NCI-H1048 (cell line): ENCODE measurements at places on chromosomes 7 and 10.

DNA sequence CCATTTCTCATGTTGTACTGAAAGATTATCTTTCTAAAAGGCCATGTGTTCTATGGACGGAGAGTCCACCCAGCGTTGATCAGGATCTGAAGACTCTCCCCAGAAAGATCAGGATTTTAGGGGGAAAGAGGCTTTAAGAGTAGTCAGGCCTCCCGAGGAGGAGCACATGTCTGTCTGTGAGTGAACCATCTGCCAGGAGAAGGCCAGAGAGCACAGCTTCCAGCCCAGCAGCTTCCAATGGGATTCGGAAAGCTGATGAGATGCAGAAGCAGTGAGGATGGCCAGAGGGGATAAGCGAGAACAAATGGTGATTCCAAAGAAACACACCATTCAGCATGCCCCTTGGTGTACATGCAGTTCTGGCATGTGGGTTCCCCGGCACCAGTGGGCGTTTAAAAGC lies 88.5 kb upstream of the TCERG1L start:
- DNase-seq, result no peak

GRCh38 chr10:63265222-63265617 lies 132.1 kb downstream of the NRBF2 start:
- DNase-seq, result no peak

DNA sequence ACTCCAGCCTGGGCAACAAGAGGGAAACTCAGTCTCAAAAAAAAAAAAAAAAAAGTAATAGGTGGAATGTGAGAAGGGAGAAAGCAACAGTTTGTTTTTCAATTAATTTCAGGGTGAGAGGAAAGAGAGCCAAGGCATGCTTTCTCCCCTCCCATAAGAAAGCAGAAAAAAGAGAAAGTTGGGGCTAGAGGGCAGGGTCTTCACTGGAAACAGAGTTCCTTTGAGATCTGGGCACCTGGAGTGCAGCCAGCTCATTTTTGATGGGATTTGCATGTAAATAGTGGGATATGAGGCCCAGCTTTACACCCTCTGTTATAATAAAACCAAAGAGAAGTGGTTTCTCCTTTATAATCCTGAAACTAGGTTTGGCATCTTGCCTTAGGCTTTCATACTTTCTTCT lies 13.8 kb upstream of the STOX1 start:
- DNase-seq, result peak; percentile 25

DNA sequence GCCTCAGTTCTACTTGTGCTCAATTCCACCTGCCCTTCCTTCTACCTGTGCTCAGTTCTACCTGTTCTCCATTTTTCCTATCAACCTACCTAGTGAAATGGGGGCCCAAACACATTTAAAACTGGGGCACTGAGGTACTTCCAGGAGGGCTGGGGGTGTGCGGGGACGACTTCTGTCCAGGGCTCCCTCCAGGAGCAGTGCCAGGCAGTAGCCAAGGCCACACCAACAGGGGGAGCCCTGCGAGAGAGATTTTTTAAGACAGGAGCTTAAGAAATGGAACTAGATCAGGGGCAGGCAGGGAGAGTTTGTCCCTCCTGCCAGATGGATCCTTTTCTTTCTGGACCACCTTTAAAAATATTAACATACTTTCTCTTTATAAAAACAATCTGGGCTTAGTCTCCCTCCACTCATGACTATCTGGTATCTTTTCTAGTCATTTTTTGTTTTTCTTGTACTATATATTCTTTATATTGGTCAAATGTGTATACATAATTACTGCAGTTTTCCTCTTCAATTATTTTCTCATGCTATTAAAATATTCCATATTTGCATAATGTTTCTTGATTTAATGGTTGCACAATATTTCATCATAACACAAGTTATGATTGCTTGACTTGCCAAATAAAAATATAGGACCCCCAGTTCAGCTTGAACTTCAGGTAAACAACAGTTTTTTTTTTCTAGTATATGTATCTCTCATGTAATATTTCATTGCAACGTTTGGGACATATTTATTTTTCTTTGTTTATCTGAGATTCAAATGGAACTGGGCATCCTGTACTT lies 47.3 kb upstream of the INSYN2A start:
- DNase-seq, result no peak

GRCh38 chr7:36602934-36603887 lies 121.1 kb downstream of the AOAH start:
- DNase-seq, result no peak

DNA sequence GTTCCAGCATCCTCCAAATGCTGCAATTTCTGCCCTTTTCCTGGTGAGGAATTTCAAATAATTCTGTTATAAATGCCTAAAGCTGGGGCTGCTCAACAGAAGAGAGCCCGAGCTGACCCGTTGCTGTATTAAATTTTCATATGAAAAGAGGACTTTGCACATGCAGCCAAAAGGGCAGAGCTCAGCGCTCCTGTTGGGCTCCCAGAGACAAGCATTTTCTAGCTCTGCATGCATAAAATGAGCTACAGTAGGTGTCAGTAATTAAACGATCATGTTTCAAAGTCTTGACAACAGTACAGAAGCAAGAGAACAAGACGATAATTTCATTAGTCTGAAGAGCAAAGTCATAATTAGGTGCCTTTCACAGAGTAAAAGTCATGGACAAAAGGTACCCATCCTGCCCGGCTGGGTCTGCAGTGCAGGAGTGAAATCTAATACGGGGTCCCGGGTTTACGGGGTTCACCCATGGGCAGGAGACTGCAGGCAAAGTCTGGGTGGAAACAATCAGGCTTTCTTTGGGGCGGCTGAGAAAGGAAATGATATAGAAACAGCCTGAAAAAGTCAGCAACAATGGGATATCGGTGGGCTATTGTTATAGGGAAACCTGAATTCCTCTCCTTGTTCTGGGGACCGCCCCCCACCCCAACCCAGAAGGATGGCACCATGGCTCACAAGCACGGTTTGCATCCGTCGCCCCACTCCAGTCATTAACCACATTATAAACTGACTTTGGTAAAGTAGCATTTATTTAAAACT lies 66.0 kb downstream of the EBF3 start:
- no peak for DNase-seq

- no peak for DNase-seq
These were observed 176.9 kb downstream of the RPS24 start for GRCh38 chr10:78210548-78210947.

DNA sequence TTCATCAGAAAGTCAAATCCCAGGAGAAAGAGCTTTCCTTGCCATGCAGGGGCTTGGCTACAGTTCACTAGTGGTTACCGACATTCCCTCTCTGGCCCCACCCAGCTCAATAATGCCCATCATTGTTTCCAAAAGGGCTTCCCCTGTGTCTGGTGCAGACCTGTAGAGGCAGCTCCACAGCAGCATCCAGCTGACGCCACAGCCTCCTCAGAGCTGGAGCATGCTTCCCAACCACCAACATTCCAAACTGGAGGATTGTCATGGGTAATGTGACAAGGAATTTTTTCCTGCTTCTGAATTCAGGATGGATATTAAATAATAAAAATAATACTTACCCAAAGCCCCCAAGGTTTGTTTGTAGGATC lies 77.4 kb downstream of the ZNF365 start:
- no peak for DNase-seq

DNA sequence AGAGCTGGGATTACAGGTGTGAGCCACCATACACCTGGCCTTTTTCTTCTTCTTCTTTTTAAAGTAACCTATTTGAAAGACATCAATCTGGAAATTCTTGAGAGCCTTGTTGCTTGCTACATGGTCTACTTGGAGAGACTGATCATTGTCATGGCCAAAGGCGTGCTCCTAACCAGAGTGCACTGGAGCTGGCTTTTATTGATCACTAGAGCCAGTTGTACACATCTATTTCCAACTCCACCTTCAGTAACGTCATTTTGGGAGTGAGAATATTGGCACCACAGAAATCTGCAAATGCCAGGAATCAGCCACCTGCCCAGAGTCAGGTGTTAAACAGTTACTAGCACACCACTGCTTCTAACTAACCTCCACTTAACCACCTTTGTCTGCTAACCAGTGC lies 735.1 kb downstream of the TYW1 start:
- no peak for DNase-seq

GRCh38 chr7:130334274-130334673 lies 10.3 kb upstream of the CPA5 start:
- no peak for DNase-seq

DNA sequence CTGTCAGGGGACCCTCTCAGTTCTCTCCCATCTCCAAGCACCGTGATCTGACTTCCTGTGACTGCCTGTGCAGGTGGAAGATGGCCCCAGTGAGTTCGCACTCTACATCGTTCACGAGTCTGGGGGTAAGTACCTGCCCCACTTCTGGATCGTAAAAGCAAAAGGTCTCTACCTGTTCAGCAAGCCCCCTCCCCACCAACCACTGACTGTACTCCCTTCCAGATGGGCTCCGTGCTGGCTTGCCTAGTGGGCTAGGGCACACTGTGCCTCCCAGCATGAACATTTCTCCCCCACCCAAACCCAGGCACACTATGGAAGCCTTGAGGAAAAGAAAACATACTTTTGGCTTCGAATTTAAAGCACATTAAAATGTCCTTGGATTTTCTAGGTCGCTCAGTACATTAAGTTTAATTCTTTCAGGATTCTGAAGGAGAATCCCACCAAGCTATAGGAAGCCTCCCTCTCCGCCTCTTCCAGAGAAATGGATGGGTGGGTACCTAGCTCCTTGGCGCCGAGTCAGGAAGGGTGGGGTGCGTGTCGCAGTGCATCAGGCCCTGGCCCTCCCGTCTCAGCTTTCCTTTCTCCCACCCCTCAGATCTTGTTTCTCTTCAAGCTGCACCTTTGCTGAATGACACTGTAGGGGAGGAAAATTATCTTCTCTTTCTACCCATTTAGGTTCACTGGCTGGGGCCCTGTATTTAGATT lies 11.0 kb upstream of the ZNF22 start:
- no peak for DNase-seq

GRCh38 chr10:58651040-58651439 lies 138.4 kb downstream of the BICC1 start:
- DNase-seq, result no peak

DNA sequence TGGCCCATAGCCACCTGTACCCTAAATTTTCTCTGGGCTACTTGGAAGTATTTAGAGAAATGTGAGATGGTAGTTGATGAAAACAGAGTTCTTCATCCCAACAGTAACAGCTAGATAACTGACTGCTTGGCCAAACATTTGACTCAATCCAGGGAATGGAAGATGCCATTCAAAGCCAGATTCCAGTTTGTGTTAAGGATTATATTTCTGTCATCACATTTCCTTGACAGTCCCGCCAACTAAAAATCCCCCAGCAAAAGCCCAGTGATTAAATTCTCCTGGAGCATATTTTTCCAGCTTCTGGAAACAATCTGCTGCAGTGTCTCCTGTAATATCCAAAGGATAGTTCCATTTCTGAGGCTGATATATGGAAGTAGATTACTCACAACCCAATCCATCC lies 45.4 kb upstream of the PTN start:
- no peak for DNase-seq

DNA sequence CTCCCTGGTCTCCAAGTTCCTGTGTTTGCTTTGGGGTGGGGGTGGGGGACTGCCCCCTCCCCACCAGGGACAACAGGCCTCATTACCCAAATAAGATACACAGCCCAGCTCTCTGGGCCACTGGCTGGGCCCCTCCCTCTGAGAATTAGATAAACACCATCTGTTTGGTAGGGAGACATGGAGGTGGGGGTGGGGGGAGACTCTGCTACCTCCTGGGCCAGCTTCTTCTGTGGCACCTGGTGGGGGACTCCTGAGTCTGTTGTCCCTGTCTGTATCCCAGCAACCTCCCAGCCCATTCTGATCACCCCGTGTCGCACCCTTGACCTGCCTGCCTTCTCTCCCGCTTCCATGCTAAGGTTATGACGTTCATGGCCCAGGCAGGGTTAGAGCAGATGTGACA lies 5.8 kb downstream of the MLXIPL start:
- no peak for DNase-seq

- DNase-seq, result no peak
These were observed 72.0 kb downstream of the KCNMA1 start for GRCh38 chr10:77565590-77566023.
